ENCODE measurements at places on chromosomes 16 and 17. TPM values are rescaled to one million over a fixed set of nuclear protein-coding genes. Genes with fewer than 3 reads are reported as not detected.

The C17orf67 gene
- total RNA-seq = 0.45 TPM

The GNG13 gene
- total RNA-seq = not detected

The ALOXE3 gene
- not detected for total RNA-seq

The ABCC3 gene
- 21.6 TPM for total RNA-seq

The KRT31 gene
- not detected for total RNA-seq

The TEKT1 gene
- not detected for total RNA-seq

The HSPB9 gene
- total RNA-seq = not detected

The FN3K gene
- 102 TPM for total RNA-seq

The PMP22 gene
- total RNA-seq = 157 TPM

The RDM1 gene
- total RNA-seq = not detected

Data from heart left ventricle (tissue), 16 donors.